LHCN-M2 (cell line): ENCODE measurements at places on chromosomes 3 and 15.

- no peak for DNase-seq
These were observed 420.1 kb downstream of the EDEM1 start for GRCh38 chr3:5607581-5607980.

GRCh38 chr15:88397506-88397905, 69.7 kb downstream of the MRPL46 start:
- no peak for DNase-seq

- DNase-seq = no peak
These were observed 81.5 kb downstream of the PPM1L start for GRCh38 chr3:160837394-160837980.

DNA sequence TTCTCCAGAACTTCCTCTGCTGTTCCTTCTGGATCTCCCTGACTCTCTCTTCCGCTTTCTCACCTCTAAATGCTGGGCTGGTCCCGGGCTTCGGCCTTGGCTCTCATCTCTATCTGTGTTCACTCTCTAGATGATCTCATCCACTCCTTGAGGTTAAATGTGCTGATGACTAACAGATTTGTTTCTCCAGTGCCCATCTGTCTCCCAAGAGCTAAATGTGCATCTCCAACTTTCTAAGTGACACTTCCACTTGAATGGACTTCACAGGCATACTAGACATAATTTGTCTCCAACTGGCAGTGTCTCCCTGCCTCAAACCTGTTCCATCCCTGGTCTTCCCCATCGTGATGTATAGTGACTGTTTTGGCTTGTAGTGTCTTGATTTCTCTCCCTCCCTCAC, 95.3 kb downstream of the ITPR1 start:
- DNase-seq = peak; percentile 82

DNA sequence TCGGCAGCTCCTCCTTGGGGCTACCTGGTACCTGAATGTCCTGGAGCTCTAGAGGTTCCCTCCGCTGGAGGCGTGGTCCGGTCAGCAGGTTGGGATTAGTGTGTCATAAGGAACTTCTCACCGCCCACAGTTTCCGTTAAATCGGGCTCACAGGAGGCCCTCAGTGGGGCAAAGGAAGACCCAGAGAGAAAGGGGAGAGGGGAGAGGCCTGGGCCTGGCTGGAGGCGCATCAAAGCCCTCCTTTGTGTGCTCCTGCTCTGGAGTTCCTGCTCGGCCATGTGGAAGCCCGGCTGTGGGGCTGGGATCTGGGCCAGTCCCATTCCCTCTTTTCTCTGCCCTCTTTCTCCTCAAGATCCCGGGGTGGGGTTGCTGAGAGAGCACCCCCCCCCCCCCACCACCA, at the start of gene RLBP1:
RLBP1 (minus strand) TSS at position 37 of the 400 bp plus-strand sequence. CDS start 2,604 bp downstream, outside the sequence.
- DNase-seq = no peak

- no peak for DNase-seq
These were observed 5.3 kb downstream of the ULK4 start for GRCh38 chr3:41956574-41956973.

DNA sequence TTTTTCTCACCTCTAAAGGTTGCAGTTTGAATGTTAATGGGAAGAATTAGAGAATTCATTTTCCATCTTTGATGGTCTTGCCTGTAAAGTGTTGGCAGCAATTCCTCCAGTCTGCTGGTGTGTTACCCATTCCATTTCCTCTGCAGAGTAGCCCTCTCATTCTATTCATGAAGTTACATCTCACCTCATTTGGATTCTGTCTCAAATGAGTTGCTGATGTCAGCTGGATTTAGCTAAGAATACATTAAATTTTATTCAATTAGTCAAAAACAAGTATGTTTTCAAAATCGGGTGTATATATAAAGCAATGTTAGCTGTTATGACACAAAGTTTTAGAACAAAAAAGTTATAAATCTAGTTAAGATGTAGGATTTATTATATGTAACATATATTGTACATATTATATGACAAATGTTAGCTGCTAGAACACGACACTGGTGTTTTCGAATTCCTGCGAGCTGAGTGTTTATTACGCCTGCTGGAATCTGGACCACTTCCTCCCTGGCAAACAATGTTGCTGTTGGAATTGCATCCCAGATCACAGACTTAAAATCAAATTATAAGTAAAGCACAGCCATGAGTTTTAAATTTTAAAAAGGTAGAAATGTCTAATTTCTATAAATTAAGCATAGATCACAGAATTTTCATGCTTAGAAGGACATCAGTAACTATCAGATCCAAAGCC, 516.2 kb downstream of the OCA2 start:
- DNase-seq = no peak

DNA sequence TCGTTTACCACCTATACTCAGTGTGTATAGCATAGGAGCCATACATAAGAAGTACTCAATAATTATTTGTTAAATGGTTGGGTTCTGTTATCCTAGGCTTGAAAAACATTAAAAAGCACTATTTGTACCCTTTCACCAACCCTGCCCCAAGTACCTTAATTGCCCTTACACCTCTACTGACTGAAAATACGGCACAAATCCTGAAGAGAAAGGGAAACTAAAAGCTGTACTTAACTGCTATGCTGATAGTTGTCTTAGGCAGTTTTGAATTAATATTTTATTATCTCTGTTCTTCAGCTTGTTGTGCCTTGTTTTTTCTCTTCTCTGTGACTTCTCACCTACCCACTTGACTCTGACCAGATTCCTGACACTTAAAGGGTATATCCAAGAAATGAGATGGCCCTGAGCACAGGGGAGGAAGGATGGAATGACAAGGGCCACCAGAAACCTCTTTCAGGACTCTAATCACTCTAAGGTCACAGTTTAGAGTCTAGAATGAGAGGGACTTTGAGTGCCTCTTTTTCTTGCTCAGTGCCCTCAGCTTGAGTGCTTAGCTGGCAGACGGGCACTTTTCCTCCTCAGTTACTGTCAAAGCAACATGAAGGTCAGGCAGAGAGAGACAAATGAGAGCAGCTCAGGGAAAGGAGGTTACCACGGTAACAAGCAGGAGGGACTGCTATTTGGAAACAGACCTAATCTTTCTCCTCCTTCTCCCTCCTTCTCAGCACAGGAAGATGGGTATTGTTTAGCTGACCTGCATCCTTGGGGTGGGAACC, 136.5 kb downstream of the ZNF609 start:
- DNase-seq = peak; percentile 65

DNA sequence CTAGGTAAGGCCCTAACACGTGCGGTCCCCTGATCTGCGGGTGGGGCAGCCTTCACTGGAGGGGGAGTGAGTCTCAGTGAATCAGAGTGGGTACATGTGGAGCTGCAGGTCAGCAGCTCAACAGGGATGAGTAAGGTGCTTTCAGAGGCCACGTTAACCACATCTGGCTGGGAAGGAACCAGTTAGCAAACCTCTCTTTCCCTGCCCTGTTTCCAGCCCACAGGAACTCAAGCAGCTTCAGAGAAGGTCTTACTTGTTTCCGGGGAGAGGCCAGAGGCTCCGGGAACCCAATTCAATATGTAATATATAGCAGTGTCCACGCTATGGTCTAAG, 175.3 kb downstream of the XXYLT1 start:
- DNase-seq = no peak

- DNase-seq = no peak
These were observed 7.1 kb downstream of the P4HTM start for GRCh38 chr3:48997102-48997635.

DNA sequence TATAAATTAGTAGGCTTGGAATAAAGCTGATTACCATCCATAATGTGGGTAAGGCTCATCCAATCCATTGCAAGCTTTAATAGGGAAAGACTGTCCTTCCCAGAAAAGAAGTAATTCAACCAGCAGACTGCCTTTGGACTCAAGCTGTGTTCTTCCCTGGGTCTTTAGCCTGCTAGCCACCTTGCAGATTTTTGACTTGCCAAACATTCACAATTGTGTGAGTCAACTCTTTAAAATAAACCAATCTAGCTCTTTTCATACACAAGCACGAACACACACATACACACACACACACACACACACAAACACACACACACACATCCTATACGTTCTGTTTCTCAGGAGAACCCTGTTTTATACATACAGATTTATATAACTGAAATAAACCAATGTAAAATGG, 248.1 kb downstream of the NAALADL2 start:
- no peak for DNase-seq

GRCh38 chr3:61454006-61454585, 107.3 kb upstream of the PTPRG start:
- no peak for DNase-seq

- peak; percentile 5 for DNase-seq
These were observed 307.9 kb upstream of the CBLB start for GRCh38 chr3:106176734-106177133.

- no peak for DNase-seq
These were observed 126.9 kb downstream of the LRRK1 start for GRCh38 chr15:101045835-101046691.

DNA sequence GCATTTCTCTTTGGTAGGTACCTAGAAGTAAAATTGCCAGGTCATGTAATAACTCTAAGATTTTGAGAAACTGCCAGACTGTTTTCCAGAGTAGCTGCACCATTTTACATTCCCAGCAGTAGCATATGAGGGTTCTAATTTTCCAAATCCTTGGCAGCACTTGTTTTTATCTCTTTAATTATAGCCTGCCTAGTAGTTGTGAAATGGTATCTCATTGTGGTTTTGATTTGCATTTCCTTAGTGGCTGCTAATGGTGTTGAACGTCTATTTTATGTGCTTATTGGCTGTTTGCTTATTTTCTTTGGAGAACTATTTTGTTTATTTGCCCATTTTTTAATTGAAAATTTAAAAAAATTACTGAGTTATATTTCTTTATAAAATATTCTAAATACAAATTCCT, 117.9 kb downstream of the TCF12 start:
- DNase-seq = no peak

- peak; percentile 22 for DNase-seq
These were observed 59.0 kb downstream of the DPPA2 start for GRCh38 chr3:109257269-109257668.

DNA sequence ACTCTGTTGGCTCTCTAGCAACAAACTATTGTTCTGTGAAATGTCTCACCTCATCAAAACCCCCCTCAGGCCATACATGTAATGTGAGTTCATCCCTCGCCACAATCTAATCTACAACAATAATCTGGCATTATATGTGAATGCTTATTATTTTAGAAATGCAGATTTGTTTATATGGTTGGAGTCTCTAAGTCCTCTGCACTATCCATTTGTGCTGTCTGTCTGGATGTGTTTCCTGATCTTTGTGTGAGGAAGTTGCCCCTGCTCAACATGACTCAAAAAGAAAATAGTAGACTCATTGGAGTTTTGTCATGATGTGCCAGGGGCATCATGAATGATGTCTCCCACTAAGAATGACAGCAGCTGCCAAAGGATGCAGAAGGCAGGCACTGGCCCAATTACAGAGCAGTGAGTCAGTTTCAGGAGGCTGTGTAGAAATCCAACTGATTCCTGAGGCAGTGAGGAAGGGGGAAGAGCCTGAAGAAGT, 161.6 kb upstream of the PDZRN3 start:
- peak; percentile 99 for DNase-seq

- peak; percentile 48 for DNase-seq
These were observed 101.5 kb downstream of the DUT start for GRCh38 chr15:48432688-48433087.

DNA sequence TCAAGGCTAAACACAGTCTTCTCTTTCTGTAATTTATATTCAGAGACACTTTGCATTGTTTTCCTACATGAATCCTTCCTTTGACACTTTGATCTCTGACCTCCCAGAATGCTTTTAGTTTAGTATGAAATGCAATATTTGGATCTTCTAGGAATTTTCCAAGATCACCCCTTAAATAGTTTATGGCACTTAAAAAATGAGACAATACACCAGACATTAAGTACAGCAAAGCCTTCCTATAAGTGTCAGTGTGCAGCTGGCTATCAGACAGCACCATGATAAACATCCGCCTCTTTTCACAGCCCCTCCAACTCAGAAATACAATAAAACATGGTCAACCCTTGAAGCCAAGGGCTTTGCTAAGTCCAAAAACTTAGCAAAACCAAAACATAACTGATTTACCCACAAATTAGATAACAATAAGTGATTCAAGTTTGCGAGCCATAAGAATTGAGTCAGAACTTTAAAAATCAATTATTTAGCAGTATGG, 304.4 kb upstream of the LRRFIP2 start:
- DNase-seq = no peak

DNA sequence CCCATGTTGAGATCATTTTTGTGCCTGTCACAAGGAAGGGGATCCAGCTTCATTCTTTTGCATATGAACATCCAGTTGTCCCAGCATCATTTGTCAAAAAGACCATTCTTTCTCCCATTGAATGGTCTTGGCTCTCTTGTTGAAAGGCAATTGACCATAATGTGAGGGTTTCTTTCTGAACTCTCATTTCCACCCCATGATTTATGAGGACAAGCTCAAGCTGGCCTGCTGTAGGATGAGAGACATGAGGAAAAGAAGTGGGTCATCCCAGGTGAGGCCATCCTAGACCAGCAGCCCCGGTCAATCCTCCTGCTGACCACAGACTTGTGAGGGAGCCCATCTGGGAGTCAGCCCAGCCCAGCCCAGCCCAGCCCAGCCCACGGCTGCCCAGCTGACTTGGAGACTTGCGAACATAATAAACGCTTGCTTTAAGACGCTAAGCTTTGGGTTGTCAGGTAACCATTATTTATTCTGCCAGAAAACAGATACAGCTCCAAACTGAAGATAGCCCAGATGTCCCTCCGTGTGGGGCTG, 69.0 kb downstream of the LINGO1 start:
- DNase-seq = no peak

GRCh38 chr3:124634210-124635168, 95.8 kb upstream of the UMPS start:
- DNase-seq = no peak

DNA sequence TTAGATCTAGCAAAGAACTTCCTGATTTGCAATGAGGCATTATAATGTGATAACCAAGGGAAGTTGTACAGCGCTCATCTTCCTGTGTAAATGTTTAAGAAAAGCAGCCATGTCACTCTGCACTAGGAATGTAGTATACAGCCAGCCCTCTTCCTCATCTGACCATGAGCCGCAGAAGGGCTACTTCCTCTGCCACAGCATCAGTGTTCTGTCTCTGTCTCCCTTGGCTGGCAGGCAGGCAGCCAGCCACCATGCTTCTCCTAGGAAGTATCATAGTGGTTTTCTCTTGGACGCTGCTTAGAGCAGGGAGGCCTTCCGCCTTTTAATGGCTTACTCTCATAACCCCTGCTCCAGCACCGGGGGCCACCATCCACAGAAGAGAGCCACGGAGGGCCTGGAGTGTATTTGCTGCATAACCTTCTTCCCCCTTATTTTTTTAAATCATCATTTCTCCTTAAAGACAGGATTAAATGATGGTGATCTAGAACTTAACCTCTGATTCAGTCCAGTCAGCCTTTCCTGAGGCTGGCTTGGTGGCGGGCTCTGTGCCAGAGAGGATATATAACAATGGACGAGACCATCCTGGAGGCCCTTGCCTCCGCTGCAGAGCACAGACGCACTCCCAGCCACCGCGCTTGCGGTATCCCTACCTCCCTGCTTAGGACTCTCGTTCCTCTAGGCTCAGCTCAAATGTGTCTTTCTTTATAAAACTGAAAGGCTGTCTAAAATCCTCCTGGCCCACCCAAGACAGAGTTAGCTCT, 57.3 kb upstream of the PLXNA1 start:
- no peak for DNase-seq

DNA sequence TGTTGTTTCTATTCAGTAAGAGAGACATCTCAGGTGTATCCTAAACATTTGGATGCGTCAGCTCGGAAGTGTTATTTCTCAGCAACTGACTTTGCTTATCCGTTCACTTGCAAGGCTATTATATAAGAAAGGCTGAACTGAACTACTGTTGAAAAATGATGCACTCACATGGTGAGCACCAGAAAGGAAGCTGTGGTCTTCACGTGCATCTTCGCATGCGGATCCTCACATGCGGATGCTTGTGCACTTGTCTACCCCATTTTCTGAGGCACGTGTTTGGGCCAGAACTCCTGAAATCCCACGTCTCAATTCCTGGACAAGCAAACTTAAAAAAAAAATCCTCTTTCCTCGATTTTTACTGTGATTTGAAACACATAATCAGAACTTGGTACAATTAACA, 63.2 kb downstream of the PDZRN3 start:
- no peak for DNase-seq
